T-helper 17 cell (primary cell): ENCODE measurements at places on chromosomes 3 and 15. TPM values are rescaled to one million over a fixed set of nuclear protein-coding genes. Genes with fewer than 3 reads are reported as not detected.

TTLL13 gene
- total RNA-seq = 0.29 TPM

RAB6B gene
- total RNA-seq = 4.3 TPM

RTP4 gene
- 2.4 TPM for total RNA-seq

PAK6 gene
- total RNA-seq = not detected

FGF12 gene
- 0.35 TPM for total RNA-seq

GOLGA8M gene
- total RNA-seq = not detected

KLHL6 gene
- total RNA-seq = 35.7 TPM

COLQ gene
- total RNA-seq = 11.1 TPM

IGSF11 gene
- total RNA-seq = not detected

TEX55 gene
- total RNA-seq = not detected
